ENCODE measurements at places on chromosomes 1 and 21.

DNA sequence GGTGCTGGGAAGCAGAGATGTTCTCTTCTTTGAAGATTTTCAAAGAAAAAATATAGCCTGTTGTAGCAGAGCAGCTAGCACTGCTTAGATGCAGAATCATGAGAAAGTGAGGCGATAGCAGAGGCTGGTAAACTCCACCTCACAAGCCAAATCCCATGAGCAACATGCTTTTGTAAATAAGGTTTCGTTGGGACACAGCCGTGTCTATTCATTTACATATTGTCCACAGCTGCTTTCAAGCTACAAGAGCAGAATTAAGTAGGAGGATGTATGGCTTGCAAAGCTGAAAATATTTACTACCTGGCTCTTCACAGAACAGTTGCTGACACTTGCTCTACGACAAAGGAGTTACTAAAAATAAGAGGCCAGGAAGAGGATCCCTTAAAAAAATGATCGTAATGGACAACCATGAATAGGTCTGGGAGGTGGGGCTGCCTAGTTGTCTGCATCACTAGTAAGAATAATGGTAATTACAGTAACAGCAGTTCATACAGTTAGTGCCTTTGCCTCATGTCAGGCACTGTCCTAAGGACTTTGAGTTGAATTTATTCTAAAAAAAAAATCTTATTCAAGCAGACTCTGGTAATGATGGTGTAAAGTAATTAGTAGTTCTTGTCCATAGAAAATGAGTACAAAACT, 622.0 kb downstream of the KIF26B start:
- no peaks in the 10 kb centered on the region for H3K4me1 ChIP-seq
- no peak for DNase-seq
- H3K4me3 ChIP-seq: no peak overlapping the region
- no peak overlapping the region for H3K27ac ChIP-seq
- H3K27me3 ChIP-seq: no peaks in the 10 kb centered on the region
- no peaks in the 10 kb centered on the region for H3K36me3 ChIP-seq

DNA sequence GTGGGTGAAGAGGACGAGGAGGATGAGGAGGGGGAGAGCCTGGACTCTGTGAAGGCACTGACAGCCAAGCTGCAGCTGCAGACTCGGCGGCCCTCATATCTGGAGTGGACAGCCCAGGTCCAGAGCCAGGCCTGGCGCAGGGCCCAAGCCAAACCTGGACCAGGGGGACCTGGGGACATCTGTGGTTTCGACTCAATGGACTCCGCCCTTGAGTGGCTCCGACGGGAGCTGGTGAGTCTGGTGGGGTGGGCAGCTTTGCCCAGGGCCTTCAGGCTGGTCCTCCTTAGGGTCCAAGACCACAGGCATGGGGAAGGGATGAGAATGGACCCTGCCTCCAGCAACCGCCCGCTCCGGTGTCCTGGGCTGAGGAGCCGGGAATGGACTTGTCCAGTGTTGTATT, 430 bp downstream of the FAM167B start:
- H3K36me3 ChIP-seq: no peaks in the 10 kb centered on the region
- H3K27ac ChIP-seq: peak overlapping the region; percentile 95
- no peaks in the 10 kb centered on the region for H3K27me3 ChIP-seq
- no peak for DNase-seq
- no peak overlapping the region for H3K4me3 ChIP-seq

- peaks cover 32% of the 10 kb centered on the region for H3K4me1 ChIP-seq
- H3K36me3 ChIP-seq: no peaks in the 10 kb centered on the region
- no peak for DNase-seq
- H3K27me3 ChIP-seq: peaks cover 34% of the 10 kb centered on the region
- no peak overlapping the region for H3K4me3 ChIP-seq
- no peak overlapping the region for H3K27ac ChIP-seq
Measured at GRCh38 chr1:77412820-77413530, 131.2 kb downstream of the AK5 start.

DNA sequence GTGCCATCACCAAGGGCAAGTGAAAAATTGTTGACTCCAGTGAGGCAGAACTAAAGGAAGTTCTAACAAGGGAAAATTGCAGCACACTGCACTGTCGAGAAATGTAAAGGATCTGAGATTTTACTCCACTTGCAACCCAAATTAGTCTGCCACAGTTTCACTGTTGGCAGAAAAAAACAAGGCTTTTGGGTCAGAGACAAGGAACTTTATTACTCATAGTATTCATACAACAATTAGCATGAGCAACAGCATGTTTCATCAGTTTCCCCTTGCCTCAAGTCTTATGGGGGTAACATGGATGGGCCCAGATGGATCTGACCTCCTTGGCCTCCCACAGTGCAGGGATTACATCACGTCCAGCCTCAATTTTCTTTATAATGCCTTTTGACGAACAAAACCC, 125.3 kb downstream of the LTN1 start:
- no peak overlapping the region for H3K27ac ChIP-seq
- H3K4me3 ChIP-seq: no peak overlapping the region
- no peak for DNase-seq
- no peaks in the 10 kb centered on the region for H3K4me1 ChIP-seq

DNA sequence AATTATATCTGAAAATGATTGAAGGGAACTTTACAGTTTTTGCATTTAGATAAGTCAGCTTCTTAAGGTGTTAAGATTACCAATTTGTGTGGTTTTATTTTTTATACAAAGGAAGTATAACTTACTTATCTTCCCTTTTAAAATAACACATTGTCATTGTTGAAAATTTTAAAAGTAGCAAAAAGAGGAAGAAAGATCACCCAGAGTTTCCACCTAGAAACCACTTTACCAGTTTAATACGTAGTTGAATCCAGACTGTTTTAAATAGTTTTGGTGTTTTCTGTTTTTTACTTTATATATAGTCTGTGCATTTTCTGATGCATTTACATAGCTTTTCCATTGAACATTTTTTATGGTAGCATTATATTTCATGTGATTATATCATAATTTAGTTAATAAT, 6.1 kb downstream of the CCDC18 start:
- no peaks in the 10 kb centered on the region for H3K27me3 ChIP-seq
- no peak overlapping the region for H3K4me3 ChIP-seq

- no peak overlapping the region for H3K27ac ChIP-seq
- no peak for DNase-seq
- H3K36me3 ChIP-seq: no peaks in the 10 kb centered on the region
Measured at GRCh38 chr1:171934664-171935063, 93.4 kb downstream of the DNM3 start.

DNA sequence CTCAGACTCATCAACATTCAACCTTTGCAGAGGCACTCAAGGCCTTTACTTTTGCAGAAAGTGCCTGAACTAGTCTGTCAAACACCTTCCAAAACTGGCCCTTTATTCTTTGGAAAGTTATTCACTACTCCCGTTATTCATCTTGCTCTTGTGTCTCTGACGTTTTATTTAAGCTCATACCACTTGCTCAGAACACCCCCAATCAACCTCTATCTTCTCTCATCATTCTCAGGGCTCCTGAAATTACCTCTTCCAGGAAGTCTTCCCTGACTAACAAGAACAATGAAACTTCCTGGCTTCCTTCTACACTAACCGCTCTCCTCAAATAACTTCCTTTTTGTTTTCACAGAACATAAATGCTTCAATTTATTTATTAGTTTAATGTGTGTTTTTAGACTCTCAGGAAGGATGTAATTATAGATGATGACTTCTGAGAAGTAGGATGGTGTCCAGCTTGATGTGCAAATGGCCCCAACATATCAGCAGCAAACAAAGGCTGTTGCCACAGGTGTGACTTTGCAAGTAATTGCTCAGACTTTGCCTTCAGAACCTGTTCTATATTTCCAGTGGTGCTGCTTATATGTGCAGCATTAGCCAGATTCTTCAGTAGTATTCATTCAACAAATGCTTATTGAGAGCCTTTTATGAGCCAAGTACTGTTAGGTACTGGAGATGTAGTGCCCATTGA, 22.8 kb upstream of the BATF3 start:
- no peaks in the 10 kb centered on the region for H3K27me3 ChIP-seq
- no peak for DNase-seq
- no peaks in the 10 kb centered on the region for H3K36me3 ChIP-seq
- no peak overlapping the region for H3K27ac ChIP-seq
- H3K4me3 ChIP-seq: no peak overlapping the region
- H3K4me1 ChIP-seq: no peaks in the 10 kb centered on the region

DNA sequence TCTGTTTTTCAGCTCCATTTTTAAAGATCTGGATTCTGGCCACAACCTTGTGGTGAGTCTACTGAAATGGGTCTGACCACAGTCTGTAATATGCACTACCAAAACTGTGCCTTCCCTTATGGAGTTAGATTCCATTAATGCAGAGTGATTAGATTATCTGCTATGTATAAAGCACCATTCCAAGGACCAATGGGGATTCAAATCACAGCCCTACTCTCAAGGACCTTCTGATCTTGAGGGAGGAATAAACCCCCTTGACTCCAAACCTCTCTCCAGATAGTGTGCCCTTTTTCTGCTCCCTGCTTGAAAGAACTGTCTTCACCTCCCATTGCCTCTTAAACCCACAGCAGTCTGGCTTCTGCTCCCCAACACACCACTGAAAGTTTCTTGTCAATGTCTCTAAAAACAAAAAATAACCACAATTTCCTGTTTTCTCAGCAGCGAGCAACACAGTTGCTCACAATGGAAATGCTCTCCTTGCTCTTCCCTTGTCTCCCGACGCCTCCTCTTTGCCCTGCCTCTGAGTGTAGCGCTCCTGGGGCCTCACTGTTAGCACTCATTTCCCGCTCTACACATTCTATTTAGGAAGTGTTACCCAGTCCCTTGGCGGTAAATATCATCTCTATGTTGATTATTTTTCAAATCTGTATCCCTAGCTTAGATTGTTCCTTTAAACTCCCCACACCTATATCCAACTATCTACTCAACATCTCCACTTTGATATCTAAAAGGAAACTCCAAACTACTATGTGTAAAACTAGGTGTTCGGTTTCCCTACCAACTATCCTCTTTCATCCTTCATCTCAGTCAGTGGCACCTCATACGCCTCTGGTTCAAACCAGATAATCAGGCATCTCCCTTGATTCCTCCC, 13.6 kb downstream of the PCNX2 start:
- H3K27ac ChIP-seq: peak overlapping the region; percentile 5
- H3K4me3 ChIP-seq: no peak overlapping the region
- DNase-seq: no peak

DNA sequence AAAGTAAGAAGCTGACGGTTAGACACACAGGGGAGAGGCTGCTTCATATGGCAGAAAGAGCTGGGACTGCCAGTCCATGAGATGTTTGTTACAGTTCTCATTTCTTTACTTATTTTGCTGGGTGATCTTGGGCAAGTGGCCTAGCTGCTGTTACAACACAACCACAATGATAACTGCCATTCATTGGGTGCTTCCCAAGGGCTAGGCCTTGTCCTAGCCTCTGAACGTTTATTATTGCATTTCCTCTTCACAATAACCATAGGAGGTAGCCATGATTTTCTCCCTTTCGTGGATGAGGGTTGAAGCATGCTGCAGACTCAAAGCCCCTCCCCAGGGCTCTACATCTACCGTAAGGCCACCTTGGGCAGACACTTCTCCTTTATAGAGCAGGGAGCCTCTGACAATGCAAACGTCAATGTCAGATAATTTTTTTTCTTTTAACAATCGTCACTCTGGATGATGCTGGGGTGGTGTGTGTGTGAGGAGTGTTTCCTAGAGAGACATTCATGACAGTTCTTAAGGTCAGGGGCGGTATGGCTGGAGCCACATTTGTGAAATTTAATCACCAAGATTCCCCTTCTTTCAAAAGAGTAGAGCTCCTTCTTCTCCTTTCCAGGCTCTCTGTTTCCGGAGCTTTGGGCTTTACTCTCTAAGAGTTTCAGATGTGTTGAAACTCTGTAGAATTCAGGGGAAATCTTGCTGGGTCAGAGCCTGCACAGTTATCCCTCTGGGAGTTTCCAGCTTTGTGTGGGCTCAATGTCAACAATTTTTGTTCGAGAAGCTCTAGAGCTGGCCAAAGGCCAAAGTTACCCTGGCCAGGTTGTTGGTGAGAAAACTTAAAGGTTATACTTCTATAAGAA, 138.5 kb upstream of the SGIP1 start:
- no peak for DNase-seq
- no peaks in the 10 kb centered on the region for H3K27me3 ChIP-seq
- no peaks in the 10 kb centered on the region for H3K36me3 ChIP-seq
- H3K27ac ChIP-seq: peak overlapping the region; percentile 74
- H3K4me1 ChIP-seq: peaks cover 45% of the 10 kb centered on the region
- no peak overlapping the region for H3K4me3 ChIP-seq

DNA sequence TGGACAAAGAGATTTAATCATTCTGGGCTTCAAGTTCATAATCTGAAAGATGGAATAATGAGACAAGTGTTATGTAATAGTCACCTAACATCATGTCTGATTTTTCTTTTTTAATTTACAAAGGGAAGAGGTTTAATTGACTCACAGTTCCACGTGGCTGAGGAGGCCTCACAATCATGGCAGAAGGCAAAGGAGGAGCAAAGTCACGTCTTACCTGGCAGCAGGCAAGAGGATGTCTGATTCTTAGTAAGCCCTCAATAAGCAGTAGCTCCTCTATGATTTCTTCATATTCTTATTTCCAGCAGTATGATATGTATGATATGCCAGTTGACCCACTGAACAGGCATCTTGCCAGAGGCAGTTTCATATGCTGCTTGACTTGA, 152.7 kb downstream of the S1PR1 start:
- H3K36me3 ChIP-seq: no peaks in the 10 kb centered on the region
- DNase-seq: no peak
- H3K27me3 ChIP-seq: no peaks in the 10 kb centered on the region
- peak overlapping the region; percentile 16 for H3K27ac ChIP-seq
- H3K4me3 ChIP-seq: no peak overlapping the region

- no peaks in the 10 kb centered on the region for H3K36me3 ChIP-seq
- no peaks in the 10 kb centered on the region for H3K4me1 ChIP-seq
- no peak for DNase-seq
- H3K27me3 ChIP-seq: peaks cover 30% of the 10 kb centered on the region
- no peak overlapping the region for H3K27ac ChIP-seq
- H3K4me3 ChIP-seq: no peak overlapping the region
Measured at GRCh38 chr1:10856863-10857598, 60.6 kb upstream of the CASZ1 start.

- H3K27me3 ChIP-seq: no peaks in the 10 kb centered on the region
- H3K4me1 ChIP-seq: peaks cover 13% of the 10 kb centered on the region
Measured at GRCh38 chr1:27835046-27835445, 4.5 kb downstream of the PPP1R8 start.

GRCh38 chr1:15154480-15155036, 1.0 kb downstream of the TMEM51 start:
- H3K27me3 ChIP-seq: peaks cover 22% of the 10 kb centered on the region
- peak overlapping the region; percentile 59 for H3K4me3 ChIP-seq
- peaks cover 36% of the 10 kb centered on the region for H3K4me1 ChIP-seq
- H3K36me3 ChIP-seq: no peaks in the 10 kb centered on the region
- H3K27ac ChIP-seq: peak overlapping the region; percentile 80

GRCh38 chr1:178867670-178868069, 3.2 kb downstream of the ANGPTL1 start:
- DNase-seq: no peak
- no peaks in the 10 kb centered on the region for H3K36me3 ChIP-seq
- no peak overlapping the region for H3K4me3 ChIP-seq
- H3K4me1 ChIP-seq: peaks cover 32% of the 10 kb centered on the region
- H3K27ac ChIP-seq: peak overlapping the region; percentile 71

GRCh38 chr1:97787231-97787630, 133.6 kb downstream of the DPYD start:
- no peak overlapping the region for H3K27ac ChIP-seq
- no peaks in the 10 kb centered on the region for H3K27me3 ChIP-seq
- no peaks in the 10 kb centered on the region for H3K36me3 ChIP-seq
- H3K4me3 ChIP-seq: no peak overlapping the region

All from spleen (tissue), 13 donors.